H7 (cell line): ENCODE measurements at places on chromosomes 1 and 21. TPM values are rescaled to one million over a fixed set of nuclear protein-coding genes. Genes with fewer than 3 reads are reported as not detected.
A peak's percentile ranks its signal among the peaks of the same experiment; 100 is the strongest.

GRCh38 chr1:168921629-168922028, 184.9 kb upstream of the ATP1B1 start:
- no peak for DNase-seq

The F11R gene
- 211 and 255 TPM in 2 replicates for total RNA-seq

The TDRD5 gene
- total RNA-seq = 0.11 and 0.28 TPM in 2 replicates

- no peak for DNase-seq
Measured at GRCh38 chr1:186179231-186179630, 195.8 kb downstream of the TPR start.

- DNase-seq = no peak
Measured at GRCh38 chr1:88043834-88044233, 640.2 kb upstream of the PKN2 start.

DNA sequence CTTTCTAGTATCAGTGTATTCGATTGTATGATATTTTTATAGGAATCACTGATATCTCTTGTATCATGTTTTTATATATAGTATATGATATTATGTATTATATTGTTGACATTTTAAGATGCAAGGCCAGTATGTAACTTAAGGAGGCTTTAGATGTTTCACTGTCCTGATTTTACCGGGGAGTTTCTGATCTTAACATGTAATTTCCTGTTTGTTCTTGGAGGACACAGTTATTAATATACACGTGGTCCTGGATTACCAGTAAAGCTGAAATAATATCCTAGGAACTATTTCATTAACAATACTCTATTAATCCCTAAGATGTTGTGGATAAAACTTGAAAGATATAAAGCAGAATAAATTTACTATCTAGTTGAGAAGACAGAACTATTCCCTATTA, 19.5 kb downstream of the SDCCAG8 start:
- no peak for DNase-seq

- no peak for DNase-seq
Measured at GRCh38 chr1:212207822-212208520, 77.2 kb upstream of the PPP2R5A start.

DNA sequence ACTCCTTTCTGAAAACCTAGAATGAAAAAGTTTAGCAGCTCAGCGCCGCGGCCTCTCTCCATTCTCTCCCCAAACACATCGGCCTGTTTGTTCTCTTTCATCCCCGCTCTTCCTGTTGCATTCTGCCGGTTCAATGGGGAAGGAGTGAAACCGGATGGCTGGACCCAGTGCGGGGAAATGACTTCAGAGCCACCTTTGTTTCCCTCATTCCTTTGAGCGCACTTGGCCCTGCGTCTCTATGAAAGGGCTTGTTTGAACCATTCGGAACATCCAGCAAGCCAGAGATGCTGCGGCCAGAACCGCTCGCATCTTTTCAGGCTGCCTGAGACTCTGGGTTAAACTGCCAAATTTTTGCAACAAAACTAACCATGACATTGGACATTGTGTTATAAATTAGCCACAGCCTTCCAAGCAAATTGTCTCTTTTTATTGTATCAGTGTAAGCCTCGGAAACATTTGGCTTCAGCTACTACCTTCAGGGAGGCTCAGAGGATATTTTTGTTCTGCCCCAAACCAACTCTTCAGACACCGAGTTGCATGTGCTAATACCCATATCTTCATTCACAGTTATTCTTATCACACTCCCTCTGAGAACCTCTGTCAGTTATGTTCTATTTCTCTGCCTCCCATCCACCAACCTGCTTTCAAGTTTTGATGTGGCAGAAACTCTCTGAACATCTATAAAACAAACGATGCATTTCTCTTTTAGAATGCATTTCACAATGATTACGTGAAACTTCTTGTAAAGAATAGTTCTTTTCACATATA, 5.1 kb upstream of the OLIG1 start:
- DNase-seq = peak; percentile 64

DNA sequence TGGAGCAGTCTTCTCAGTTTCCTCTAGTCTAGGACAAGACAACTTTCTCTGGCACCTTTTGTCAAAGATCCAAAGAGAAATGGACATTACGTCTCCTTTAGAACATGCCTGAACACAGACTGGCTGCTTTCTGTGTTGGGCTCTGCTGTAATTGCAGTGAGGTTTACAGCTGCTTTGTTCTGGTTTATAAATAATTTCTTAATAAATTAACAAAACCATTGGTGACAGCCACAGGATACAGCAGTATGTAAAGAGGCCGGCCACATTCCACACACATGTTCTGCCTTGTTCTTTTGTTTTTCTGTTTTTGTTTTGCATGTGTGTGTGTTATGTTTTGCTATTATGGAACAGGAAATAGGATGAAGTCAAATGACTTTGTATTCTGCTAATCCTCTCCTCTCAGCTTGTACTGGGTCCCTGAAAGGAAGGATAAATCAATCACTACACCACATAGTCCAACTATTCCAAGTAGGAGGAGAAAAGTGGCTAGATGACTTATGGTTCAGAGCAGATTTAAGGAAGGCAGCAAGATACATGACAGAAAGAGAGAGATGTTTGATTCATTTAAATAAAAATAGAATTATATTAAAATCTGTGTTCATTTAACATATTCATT, 161.5 kb upstream of the ESRRG start:
- no peak for DNase-seq

The CHODL gene
- 15.8 and 21.8 TPM in 2 replicates for total RNA-seq

GRCh38 chr1:55720261-55720660, 505.1 kb upstream of the USP24 start:
- DNase-seq = no peak

The WNT4 gene
- 0.33 and 0.94 TPM in 2 replicates for total RNA-seq

GRCh38 chr1:245493029-245493428, 338.2 kb downstream of the KIF26B start:
- DNase-seq = no peak

The ALX3 gene
- 0.35 TPM in 1 of 2 replicates, not detected in the other for total RNA-seq

- no peak for DNase-seq
Measured at GRCh38 chr1:117959364-117959763, 29.8 kb downstream of the WDR3 start.

The PCBP3 gene
- total RNA-seq = 1.8 and 8.0 TPM in 2 replicates

- peak; percentile 8 for DNase-seq
Measured at GRCh38 chr1:202113690-202114300, 8.9 kb upstream of the GPR37L1 start.

DNA sequence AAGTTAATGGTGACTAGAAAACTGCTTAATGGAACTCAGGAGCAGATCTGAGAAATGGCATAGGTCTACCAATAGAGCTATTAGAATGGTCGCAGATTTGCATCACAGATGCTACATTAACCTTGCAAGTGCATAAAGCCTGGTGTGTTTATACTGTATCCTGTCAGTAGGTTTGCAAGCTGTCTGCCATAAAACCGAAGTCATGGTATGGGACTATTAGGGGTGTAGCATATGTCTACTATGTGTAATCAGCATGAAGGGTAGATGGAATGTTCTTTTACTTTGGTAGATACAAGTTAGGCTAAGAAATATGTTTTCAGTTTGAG, 574.2 kb upstream of the ADGRL2 start:
- no peak for DNase-seq

The SYTL1 gene
- 5.6 and 6.4 TPM in 2 replicates for total RNA-seq

DNA sequence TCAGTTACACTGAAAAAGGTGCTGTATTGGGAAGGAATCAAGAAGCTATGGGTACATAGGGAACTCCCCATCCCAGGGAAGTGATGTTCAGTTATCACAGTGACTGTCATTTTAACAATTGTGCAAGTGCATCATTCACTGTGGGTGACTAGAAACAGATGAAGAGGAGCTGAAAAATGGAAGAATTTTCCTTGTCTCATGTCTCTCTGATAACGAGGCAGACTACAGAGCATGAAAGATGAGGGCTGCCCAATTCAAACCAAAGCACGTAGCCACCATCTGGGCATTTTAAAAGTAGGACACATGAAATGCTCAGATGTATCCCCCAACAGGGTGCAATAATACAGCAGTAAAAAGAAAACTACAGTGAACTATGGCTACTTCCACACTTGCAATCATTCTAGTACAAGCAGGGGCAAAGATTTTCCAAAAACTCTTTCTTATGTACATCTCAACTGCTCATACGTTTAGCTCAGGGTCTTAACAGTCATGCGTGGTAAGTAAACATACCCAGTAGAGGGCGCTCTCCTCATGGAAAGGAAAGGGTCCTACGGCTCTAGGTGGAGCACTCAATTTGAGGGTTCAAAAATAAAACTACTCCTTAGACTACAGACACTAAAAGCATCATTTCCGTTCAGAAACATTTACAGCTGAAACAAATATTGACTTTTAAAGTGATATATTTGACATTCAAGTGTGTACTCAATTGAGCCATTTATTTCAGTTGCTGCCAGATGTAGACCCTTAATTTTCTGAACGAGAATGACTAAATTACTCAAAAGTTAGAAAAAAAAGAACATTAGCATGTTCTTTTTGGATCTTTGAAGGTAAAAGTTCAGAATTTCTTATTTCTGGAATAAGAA, 143.2 kb downstream of the KCTD3 start:
- peak; percentile 63 for DNase-seq

DNA sequence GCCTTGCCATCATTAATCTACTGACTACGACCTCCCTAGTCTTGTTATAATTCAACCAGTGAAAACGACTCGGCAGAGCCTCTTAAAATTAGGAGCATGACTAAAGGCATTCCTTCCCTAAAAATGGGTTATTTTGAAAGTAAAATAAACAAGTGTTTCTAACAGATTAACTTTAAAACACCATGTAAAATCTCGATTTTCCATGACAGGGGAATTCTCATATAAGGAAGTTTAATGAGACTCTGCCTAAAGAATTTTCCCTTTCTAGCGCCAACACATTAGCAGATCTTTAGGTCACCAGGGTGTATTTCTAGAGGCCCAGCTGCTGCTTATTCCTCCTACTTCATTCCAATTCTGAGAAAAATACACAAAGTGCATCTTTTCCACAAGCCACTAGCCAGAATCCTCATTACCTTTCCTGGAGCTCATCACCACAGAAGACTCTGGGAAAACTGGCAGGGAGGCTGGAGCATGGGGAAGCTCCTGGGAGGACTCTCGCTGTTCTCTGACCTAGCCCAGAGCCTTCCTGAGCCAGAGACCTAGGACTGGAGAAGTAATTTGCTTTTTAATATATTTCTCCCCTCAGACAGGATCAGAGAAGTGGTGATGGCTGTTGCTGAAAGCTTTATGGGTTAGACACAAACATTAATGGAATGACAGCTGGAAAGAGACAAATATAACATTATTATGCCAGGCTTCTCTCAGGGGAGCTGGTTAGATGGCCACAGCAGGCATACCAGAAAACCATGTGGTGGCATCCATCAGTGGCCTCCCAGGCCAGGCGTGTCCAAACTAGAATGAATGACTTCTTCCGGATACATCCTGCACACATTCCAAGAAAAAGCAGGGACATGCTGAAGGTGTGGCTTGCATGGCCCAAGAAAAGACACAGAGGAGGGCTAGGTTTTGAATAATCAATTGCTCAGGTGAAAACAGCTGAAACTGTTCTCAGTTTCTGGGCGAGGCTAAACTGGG, 63.6 kb upstream of the CTTNBP2NL start:
- DNase-seq = no peak

GRCh38 chr1:180542838-180543145, 16.0 kb upstream of the OVAAL start:
- DNase-seq = no peak
